ENCODE measurements at places on chromosomes 5 and 9.

GRCh38 chr9:120915854-120916470 is 10.6 kb downstream of the TRAF1 start:
- no peak for DNase-seq

GRCh38 chr5:177473443-177474001 is at the start of gene DBN1:
Gene DBN1 (minus strand): TSS chr5:177473634. CDS start chr5:177473521, 113 bp downstream.
- peak; percentile 97 for DNase-seq

GRCh38 chr5:80399526-80400239 is 8.2 kb upstream of the ZFYVE16 start:
- no peak for DNase-seq

DNA sequence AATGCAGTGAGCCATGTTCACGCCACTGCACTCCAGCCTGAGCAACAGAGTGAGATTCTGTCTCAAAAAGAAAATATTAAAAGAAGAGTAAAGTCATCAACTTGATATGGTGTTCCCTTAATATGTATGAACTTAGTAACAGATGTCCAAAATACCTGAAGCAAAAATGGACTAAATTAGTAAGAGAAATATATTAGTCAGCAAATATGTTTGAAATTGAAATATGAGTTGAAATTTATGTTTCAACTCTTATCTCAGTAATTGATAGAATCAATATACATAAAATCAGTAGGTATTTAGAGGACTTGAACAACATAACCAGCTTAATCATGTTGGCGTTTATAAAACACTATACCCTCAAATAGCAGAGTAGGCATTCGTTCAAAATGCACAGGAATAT is 668.5 kb downstream of the ISL1 start:
- DNase-seq, result no peak

DNA sequence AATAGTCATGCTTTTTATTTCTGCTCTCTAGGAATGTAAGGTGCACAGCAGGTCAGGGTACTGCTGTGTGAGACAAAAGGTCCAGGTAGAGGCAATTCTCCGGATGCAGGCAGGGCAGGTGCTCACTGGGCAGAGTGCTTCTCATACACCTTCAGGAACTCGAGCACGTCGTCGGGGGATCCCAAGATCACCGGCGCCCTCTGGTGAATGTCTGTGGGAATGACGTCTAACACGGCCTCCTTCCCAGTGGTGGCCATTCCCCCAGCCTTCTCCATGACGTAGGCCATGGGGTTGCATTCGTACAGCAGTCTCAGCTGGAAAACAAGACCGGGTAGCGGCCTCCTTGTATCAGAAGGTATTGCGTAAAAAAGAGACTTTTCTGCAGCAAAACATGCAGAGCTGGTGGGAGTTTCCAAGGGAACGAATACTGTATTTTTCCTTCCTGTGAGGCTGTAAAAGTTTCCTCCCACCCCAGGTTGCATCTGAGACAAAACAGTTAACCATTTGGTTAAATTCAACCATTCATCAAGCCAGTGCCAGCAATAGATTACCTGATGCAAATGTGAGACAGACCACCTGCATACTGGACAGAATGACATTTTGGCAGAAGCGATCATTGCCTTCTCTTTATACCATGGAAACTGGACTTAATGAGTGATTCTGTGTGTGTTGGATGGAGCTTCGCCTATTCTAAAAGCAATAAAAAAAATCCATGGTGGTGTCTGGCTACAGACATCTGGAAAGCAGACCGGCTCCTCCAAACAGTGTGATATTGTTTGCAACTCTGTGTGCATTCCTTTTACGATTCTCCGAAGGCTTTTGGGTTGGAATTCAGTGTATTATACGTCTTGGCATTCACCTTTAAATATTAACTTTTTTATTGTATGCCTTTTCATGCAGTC is 9.9 kb upstream of the FBP2 start:
- peak; percentile 86 for DNase-seq

DNA sequence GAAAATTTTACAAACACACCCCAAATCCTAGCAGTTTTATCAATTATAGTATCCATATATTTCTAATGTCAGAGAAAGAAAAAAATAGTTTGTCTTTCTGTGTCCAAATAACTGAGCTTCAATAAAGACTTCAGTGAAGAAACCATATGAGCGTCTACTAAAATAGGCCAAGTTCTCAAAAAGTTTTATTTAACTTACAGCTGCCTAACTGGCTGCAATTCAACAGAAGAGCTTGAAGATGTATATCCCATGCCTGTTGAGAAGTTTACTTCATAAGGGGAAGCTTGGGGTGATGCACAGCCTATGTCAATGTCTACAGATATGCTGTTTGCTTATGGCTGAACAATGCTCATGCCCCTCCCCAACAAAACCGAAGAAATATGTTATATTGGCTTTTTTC is 43.7 kb upstream of the ELOVL7 start:
- DNase-seq, result no peak

DNA sequence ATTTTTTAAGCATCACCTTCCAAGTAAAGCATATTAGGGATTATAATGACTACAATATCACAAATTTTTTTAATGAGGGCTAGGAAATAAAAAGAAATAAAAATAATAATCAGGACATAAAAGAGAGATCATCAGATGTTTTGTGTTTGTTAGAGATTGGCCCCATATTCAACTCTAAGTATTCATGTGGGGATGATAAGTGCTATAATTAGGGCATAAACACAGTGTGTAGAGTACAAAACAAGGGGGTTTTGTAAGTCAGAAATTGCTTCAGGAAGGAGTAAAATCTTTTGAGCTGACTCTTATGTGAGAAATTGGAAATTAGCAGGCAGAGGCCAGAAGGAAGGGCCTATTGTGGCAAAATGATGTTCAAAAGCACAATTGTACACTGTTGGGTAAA is 127.3 kb downstream of the STARD4 start:
- no peak for DNase-seq

GRCh38 chr9:19085295-19085694 is 17.4 kb downstream of the HAUS6 start:
- DNase-seq, result peak; percentile 37

DNA sequence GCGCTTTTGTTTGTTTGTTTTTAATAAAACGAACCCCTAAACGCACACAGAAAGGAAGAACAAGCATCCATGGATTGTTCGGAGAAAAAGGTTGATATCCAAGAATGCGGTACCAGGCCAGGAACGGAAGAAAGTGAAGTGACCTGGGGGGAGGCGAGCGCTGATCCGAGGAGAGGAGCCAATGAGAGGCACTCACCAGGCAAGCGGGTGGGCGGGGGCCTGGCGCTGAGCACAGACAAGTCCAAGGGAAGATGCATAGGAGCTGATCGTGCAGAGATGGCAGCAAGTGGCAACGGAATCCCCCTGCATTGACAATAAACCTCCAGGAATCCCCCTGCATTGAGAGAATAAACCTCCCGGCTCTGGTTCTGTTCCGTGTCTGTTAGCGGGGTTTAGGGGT is 8.4 kb downstream of the OBP2B start:
- DNase-seq, result no peak

- peak; percentile 69 for DNase-seq
Measured at GRCh38 chr9:136847088-136847825, 2.0 kb upstream of the PHPT1 start.

- no peak for DNase-seq
Measured at GRCh38 chr9:107693625-107694326, 204.2 kb upstream of the KLF4 start.

- DNase-seq, result no peak
Measured at GRCh38 chr9:125993466-125993865, 246.3 kb downstream of the PBX3 start.

- DNase-seq, result peak; percentile 94
Measured at GRCh38 chr9:128420060-128420650, 502 bp upstream of the CERCAM start.

GRCh38 chr9:105861972-105862371 is 167.6 kb downstream of the TMEM38B start:
- DNase-seq, result no peak

- DNase-seq, result peak; percentile 54
Measured at GRCh38 chr5:132557478-132558172, 848 bp downstream of the RAD50 start.

DNA sequence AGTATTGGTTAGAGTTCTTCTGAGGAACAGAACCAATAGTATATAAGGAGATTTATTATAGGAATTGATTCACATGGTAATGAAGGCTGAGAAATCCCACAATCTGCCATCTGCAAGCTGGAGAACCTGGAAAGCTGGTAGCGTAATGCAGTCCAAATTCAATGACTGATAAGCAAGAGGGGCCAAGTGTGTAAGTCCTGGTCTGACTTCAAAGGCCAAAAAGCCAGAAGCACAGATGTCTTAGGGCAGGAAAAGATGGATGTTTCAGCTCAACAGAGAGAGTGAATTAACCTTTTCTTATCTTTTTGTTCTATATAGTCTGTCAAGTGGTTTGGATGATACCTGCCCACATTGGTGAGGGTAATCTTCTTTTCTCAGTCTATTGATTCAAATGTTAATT is 146.4 kb downstream of the FGF10 start:
- no peak for DNase-seq

DNA sequence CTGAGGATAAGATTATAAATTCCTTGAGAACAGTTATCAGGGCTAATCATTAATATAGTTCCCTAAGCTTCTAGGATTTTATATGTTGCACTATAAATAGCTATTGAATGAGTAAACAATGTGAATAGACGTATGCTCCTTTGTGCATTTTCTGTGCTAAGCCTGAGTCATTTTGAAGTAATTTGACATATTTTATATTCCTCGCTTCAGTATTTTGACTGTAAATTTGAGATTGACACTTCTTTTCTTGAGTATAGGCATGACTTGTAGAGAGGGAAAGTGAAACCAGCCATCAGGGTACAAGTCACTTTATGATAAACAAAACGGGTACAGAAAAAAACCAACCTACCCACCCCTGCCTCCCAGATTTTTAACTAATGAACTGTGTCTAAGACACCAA is 367.7 kb upstream of the PRR16 start:
- no peak for DNase-seq

- DNase-seq, result no peak
Measured at GRCh38 chr5:147442224-147442623, 67.6 kb downstream of the DPYSL3 start.

- DNase-seq, result peak; percentile 87
Measured at GRCh38 chr9:71446473-71447411, 321.6 kb downstream of the CEMIP2 start.

GRCh38 chr5:169083394-169084018 is 217.4 kb downstream of the SLIT3 start:
- DNase-seq, result no peak

GRCh38 chr5:57041570-57041969 is 89.6 kb upstream of the MIER3 start:
- DNase-seq, result no peak

- DNase-seq, result no peak
Measured at GRCh38 chr5:32928761-32929160, 217.6 kb downstream of the NPR3 start.

- DNase-seq, result peak; percentile 20
Measured at GRCh38 chr9:129290606-129291005, 112.5 kb upstream of the IER5L start.

DNA sequence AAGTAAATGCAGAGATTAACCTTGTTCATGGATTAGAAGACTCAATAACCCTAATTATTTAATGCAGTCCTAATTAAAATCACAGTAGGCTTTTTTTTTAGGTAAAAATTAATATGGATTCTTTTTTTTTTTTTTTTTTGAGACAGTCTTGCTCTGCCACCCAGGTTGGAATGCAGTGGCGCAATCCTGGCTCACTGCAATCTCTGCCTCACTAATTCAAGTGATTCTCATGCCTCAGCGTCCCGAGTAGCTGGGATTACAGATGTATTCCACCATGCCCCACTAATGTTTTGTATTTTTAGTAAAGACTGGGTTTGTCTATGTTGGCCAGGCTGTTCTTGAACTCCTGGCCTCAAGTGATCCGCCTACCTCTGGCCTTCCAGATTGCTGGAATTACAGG is 40.6 kb downstream of the DENND4C start:
- no peak for DNase-seq

DNA sequence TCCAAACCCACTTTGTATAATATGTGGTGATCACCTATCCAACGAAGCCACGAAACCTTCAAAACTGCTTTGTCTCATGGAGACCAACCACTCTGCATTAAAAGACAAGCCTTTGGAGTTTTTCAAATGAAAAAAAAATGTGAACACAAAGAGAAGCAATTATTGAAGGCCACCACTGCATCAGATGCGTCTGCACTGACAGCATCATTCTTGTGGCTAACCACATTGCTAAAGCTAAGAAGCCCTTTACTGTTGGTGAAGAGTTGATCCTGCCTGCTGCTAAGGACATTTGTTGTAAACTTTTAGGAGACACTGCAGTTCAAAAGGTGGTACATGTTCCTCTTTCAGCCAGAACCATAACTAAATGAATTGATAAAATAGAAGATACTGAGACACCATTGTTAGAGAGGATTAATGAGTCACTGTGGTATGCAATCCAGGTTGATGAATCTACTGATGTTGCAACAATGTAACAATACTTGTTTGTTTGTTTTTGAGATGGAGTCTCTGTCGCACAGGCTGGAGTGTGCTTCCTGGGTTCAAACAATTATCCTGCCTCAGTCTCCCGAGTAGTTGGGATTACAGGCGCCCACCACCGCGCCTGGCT is 45.4 kb downstream of the TAF11L14 start:
- no peak for DNase-seq

- DNase-seq, result peak; percentile 18
Measured at GRCh38 chr5:29758986-29759421, 1434.5 kb upstream of the CDH6 start.

DNA sequence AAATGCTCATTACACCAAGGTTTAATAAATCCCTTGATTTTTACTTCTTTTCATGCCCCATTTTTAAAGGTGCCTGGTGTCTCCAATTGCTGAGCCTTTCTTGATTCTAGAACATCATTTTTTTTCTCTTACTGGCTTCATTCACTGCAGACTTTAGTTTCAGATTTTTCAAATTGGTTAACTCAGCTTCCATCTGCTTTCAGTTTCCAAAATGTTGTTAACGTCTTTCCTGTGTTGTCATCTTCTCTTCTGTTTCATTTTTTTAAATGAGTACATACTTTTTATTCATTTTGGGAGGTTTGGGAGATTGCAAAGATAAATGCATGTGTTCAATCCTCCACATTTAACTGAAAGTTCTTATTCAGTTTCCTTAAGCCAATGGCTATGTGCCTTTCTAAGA is 126.4 kb upstream of the CCNG1 start:
- DNase-seq, result no peak

DNA sequence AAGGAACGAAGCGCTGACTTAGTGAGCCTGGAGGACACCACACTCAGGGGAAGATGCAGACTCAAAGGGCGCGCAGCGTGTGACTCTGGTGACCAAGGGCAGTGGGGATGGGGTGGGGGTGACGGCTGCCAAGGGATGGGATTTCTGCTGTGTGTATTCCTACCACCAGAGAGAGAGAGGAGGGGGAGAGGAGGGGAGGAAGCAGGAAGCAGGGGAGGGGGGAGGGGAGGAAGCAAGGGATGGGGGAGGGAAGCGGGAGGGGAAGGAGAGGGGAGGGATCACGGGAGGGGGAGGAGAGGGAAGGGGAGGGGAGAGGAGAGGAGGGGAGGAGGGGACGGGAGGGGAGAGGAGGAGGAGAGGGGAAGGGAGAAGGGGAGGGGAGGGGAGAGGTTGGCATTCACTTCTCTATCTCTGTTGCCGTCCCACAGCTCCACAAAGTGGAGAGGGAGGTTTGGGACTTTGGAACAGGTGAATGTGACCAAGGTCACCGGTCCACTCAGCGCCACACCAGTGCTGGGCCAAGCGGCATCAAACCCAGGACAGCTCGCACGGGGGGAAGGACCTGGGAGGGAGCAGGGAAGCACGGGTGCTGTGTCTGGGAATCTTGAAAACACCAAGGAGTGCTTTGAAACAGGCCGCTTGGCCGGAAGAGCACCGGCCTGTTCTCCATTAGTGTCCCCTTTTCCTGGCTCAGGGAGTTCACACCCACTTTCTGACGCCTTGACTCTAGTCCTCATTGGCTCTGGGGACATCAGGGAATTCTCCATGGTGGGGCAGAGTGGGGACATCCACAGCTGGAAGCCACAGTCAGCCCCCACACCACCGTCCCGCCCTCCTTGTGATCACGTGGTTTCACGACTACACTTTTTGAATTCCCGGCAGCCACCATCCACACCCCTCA is 77.4 kb downstream of the VAV2 start:
- no peak for DNase-seq

Measured in D341Med (cell line).